ENCODE measurements at places on chromosomes 1 and 21.

- no peak for DNase-seq
Measured at GRCh38 chr1:21641967-21642739, 27.0 kb downstream of the RAP1GAP start.

DNA sequence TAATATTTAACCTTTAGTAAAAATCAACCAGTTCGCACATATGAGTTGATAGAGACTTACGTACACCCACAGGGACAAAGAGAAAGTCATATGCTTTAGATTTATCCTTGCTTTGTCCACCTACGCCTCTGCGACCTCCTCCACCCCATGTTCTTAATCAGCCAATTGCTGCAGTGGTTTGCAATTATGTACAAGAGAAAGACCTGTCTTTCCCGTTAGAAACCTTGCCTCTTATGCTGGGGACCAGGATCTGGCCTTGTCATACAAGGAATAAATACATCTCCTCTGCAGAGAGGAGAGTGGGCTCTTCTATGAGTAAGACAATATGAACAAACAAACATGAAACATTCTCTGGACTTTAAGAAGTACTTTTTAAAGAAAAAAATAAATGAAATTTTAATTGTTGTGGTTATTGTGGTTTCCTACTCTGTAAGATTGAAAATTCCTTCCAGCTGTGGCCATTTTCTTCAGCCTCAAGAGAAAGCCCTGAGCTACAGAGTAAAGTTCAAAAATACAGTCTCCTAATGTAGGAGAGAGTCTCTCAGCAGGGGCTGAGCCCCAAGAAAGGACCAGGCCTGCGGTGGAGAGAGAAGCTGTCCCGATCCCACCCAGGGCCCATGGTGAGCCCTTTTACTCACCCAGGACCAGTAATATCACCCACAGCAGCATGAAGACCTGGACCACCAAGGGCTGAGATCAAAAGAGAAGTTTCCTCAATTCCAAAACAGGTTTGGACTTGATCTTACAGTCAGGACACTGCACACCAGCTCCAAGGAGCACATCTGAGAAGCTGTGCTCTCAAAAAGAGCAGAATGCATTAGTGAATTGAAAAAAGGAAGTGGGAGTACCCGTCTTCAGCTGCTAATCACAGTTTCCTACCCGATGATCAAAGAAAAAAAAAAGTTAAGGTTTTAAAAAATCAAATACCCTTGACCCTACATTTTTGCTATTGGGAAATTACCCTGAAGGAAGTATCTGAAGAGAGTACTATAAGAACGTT lies at the start of gene FCRL5:
FCRL5 (minus strand) TSS at position 822 of the 1,000 bp plus-strand sequence; CDS start at position 669, 153 bp downstream.
- DNase-seq, result no peak

DNA sequence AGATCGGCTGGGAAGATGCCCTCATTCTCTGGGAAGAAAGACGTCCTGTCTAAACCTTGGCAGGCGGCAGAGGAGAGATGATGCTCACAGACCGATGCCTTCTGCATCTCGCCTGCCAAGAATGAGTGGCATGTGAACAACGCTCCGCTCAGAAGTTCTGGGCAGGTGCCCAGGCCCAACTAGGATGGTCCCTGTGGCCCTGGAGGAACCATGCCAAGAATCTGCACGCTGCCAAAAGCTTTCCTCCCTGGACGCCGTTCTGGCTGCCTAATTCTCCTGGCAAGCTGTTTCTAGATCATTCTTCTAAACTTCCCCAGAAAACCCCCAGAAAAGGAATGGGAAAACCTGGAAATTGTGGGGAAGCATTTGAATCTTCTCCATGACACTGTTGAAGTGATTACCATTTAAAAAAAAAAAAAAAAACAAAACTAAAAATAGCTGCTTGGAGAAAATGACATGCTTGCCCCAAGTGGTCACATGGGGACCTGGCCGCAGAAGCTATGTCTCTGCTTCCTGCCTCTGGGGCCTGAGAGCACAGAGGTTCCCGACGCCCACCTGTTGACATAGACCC lies 440.9 kb downstream of the PRDM2 start:
- DNase-seq, result no peak

- no peak for DNase-seq
Measured at GRCh38 chr1:63945943-63946342, 172.1 kb downstream of the ROR1 start.

- DNase-seq, result no peak
Measured at GRCh38 chr1:9651565-9652378, at the start of gene PIK3CD. TSS of gene PIK3CD (plus strand) at chr1:9651731. CDS start at chr1:9710456, 58,725 bp downstream.

DNA sequence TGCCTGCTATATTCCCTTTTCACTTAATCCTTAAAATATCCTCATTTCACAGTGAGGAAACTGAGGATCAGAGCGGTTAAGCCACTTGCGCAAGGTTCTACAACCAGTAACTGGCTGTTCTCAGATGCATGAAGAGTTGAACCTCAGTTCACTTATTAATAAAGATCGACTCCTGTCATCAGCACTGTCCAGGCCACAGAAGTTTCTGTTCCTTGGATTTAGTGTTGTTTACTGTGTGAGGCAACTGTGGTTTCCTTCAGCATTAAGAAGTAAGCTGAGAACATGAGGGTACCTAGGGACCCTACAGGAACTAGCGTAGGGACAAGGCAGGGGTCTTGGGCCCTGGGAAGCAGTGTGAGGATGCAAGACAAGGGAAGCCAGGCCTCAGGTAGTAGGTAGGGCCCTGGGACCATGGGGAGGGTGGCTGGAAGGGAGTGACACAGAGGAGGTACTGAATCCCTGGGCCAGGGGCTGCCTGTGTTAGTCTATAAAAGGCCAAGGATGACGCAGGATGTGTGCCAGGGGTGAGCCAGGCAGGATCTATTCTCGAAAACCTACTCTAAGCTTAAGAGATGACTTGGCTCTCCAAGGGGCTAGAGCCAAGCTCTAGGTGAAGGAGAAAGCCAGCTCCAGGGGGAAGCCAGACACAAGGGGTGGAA lies 181.2 kb upstream of the CSF3R start:
- no peak for DNase-seq

GRCh38 chr1:200353232-200353631 lies 56.6 kb downstream of the ZNF281 start:
- no peak for DNase-seq

- no peak for DNase-seq
Measured at GRCh38 chr1:211699059-211699458, 23.6 kb upstream of the NEK2 start.

DNA sequence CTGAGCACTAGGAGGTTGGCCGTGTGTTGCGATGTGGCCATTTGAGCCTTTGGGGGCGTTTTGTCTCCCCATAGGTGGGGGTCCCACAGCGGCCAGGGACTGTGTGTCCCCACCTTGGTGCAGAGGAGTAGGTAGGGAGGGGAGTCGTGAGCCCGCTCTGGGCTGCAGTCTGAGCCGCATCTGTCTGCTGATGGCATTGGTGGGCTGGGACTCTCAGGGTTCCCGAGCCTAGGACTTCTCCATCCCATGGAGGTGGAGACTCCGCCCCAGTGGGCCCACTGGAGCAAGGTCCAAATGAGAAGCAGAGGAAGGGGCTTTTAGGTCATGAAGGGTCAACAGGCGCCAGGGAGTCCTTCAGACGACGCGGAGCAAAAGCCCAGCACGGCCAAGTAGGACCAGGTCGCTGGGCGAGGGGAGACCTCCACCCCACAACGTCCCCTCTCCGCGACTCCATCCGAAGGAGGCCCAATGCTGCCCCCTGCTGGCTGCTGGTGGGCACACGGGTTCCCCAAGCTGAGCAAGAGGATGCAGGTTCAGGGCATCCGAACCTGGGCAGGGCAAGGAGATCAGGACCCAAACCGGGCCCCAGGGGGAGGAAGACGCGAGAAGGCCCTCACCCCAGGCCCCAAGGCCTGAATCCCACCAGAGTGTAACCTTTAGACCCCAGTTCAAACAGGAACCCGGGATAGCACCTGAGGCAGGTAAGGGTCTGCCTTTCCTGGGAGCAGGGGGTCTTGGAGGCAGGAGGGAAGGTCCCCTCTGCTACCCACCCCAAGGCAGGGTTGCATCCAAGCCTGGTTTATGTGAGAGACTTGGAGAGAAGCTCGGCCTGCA lies 14.9 kb downstream of the TTC34 start:
- peak; percentile 38 for DNase-seq

DNA sequence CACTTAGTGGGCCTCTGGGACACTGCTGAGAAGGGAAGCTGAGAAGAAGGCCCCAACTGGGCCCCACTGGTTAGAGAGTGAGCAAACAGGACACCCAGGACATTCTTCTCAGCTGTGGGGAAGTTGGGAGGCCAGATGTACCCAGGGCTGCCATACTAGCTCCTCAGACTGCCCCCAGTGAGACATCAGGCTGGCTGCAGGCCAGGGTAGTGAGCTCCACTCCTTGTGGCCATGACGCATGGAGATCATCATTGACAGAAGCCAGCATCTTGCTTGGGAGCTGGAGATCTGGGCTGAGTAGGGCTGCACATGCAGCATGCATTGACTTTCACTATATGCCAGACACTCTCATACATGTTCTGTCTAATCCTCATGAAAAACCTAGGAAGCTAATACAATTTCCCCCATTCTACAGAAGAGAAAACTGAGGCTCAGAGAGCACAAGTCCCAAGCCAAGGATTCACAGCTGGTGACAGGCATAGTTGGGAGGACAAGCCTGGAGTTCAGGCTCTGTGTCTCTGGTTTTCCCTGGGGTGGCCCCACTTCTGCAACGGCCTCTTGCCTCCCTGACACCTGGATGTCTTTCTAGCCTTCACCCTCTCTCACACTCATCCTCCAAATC lies 24.1 kb upstream of the MYCL start:
- DNase-seq, result no peak

GRCh38 chr1:202189001-202189790 lies 4.4 kb upstream of the LGR6 start:
- peak; percentile 50 for DNase-seq

- no peak for DNase-seq
Measured at GRCh38 chr1:41328780-41329640, 32.2 kb upstream of the FOXO6 start.

GRCh38 chr1:116881879-116882520 lies 27.7 kb upstream of the PTGFRN start:
- DNase-seq, result no peak

GRCh38 chr1:109354929-109355328 lies 42.8 kb downstream of the SORT1 start:
- no peak for DNase-seq

DNA sequence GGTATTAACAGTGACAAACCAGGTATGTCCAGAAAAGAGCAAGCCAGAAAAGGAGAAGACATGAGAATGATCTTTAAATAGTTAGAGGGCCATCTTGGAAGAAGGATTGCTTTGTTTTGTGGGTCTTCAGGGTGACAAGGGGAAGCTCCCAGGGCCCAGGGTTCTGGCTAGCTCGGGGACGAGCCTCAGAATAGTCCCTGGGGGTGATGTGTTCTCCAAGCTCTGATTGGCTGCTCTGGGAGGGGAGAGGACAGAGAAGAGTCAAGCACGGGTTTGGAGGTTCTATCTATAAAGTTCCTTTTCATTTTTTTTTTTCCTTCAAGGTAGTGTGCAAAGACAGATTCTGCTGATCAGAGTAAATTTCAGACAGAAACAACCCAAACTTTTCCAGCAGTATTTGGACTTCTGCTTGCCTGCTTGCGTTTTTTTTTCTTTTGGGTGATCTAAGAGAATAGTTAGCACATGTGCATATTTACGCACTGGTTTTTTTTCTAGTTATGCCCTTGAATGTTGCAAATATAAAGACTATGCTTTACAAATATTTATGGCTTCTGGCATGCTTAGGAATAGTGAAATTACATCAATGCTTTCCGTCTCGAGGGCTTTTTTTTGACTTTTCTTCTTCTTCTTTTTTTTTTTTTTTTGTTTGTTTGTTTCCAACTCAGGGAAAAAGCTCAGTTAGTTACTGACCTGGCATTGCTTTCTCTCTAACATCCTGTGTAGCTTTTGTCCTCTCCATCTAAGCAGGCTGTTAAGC lies 59.7 kb downstream of the ROR1 start:
- DNase-seq, result no peak

GRCh38 chr21:34185026-34185750 lies 111.8 kb downstream of the MRPS6 start:
- no peak for DNase-seq

DNA sequence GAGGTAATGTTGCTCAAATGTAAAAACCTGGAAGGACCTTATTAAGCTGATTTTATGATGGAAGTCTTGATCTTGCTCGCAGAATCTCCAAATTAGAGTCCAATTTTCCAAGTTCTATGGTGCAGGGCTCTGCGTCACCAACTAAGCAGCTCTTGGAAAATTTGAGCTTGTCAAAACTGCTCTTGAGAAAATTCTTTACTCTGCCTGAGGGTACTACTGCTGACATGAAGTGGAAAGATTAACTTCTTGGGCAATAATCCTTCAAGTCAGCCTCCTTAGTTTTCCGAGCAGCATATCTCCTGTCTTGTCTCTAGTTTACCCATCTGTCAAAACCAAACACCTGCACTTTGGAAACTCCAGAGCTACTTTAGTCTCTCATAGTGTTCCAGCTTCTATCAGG lies 293.7 kb downstream of the KCTD3 start:
- DNase-seq, result no peak

GRCh38 chr1:10402729-10403274 lies 3.9 kb downstream of the PGD start:
- DNase-seq, result no peak

- no peak for DNase-seq
Measured at GRCh38 chr1:70671006-70671405, 259.9 kb downstream of the CTH start.

GRCh38 chr1:37701051-37701450 lies 8.7 kb downstream of the CDCA8 start:
- no peak for DNase-seq

GRCh38 chr1:202638019-202638700 lies 72.1 kb downstream of the SYT2 start:
- no peak for DNase-seq

DNA sequence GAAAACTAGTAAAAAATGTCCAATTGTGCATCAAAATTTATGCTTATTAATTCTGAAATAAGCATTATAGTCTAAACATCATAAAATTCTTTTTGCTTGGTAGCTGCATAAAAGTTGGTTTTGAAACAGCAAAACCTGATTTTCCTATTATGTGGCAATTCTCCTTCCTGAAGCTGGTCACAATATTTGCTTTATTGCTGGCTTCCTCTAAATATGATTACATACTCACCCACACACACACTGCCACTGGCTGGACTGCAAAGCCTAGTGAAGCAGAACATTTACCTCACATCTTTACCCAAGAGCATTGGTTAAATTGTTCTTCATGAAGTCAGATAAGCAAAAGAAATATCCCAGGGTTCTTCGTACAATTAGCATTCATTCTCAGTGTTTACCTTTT lies 103.0 kb downstream of the NR5A2 start:
- DNase-seq, result no peak

DNA sequence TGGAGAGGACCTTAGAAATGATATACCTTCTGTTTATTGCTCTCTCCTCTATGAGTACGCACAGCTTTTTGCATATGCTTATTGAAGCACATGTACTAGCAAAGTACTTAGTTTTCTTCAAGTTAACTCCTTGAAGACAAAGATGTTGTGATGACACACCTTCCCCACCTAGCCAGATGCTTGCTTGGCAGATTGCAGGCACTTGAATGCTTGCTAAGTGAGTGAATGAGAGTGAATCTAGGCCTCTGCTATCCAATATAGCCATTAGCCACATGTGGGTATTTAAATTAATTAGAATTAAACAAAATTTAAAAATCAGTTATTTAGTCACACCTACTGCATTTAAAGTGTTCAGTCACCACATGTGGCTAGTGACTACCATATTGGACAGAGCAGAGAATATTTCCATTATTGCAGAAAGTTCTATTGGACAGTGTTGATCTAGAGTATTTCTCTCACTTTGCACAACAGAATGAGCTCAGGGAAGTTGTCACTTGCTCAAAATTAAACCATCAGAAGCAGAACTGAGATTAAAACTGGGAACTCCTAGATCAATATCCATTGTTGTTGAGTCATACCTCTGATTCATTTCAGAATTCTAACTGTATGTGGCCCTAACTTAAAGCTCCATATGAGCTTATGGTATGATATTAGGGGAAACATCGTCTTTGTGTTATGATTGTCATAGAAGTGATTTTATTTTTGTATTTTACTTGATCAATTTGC lies 8.6 kb upstream of the EEIG2 start:
- DNase-seq, result no peak

GRCh38 chr21:44437696-44438431 lies 17.4 kb upstream of the LRRC3 start:
- no peak for DNase-seq

All from activated CD8-positive, alpha-beta memory T cell treated with anti-CD3 and anti-CD28 coated beads for 4 hours (primary cell).